Activated naive CD8-positive, alpha-beta T cell treated with anti-CD3 and anti-CD28 coated beads, Interleukin-2, amount 10 ng/mL, durations not matched to agents 7 days and 5 days (primary cell): ENCODE measurements at places on chromosomes 6 and 20. TPM values are rescaled to one million over a fixed set of nuclear protein-coding genes. Genes with fewer than 3 reads are reported as not detected.

DNA sequence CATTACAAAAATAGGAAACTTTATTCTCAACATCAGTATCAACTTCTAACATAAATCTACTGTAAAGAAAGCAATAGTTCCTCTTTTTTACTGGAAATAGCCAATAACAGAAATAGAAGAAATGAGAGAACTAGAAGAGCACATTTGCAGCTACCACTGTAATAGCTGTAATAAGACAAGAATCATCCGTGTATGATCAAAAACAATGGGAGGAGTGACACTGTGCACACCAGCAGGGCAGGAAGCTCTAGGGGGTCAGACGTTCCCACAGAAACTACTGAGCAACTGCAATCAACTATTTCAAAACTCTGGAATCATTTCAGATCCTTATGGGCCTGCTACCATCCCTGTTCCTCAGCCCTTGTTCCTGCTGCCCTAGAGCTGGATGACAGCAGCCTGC, 43.7 kb downstream of the NINL start:
- DNase-seq, result no peak

PSMB8 gene
- total RNA-seq, result 308 TPM

DNA sequence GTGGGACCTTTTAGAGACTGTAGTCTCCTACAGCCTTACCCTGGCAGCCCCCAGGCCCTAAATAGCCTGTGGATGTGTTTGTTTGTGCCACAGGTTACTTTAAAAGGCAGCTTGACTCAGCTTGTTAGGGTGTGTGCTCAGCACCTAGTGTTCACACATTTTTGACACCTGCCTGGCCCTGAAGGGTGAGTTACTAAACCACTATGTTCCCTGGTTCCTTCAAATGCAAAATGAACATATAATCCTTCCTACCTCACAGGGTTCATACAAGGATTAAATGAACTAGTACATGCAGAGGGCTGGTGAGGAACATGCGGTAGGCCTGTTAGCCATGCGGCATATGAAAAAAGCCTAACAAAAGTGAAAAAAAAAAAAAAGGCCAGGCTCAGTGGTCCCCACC, 14.9 kb upstream of the TFAP2C start:
- no peak for DNase-seq

- peak; percentile 52 for DNase-seq
These were observed 978 bp downstream of the HLA-A start for GRCh38 chr6:29943053-29943966.

FUT9 gene
- total RNA-seq, result not detected

KIF25 gene
- not detected for total RNA-seq

NOX3 gene
- not detected for total RNA-seq

- no peak for DNase-seq
These were observed 145.4 kb downstream of the FOXA2 start for GRCh38 chr20:22438926-22439325.

DNA sequence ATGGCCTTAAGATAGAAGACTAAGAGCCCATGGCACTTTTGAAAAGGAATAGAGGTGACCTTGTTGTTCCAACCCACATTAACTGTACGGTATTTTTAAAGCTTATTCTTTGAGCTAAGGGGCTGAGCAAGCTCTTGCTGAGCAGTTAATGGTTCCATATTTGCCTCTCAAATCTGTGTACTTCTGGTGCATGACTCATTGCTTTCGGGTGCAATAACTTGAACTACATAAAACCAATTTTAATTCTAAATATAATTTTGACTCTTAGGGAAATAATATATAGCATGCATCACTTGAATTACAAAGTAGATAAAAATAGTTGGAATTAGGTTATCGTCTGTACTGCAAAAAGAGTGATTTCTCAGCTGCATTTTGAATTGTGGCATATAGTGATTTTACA, 348.1 kb upstream of the CITED2 start:
- DNase-seq, result no peak

LY6G6D gene
- total RNA-seq, result not detected

- no peak for DNase-seq
These were observed 68.5 kb downstream of the TCP11 start for GRCh38 chr6:35072698-35073055.

DNA sequence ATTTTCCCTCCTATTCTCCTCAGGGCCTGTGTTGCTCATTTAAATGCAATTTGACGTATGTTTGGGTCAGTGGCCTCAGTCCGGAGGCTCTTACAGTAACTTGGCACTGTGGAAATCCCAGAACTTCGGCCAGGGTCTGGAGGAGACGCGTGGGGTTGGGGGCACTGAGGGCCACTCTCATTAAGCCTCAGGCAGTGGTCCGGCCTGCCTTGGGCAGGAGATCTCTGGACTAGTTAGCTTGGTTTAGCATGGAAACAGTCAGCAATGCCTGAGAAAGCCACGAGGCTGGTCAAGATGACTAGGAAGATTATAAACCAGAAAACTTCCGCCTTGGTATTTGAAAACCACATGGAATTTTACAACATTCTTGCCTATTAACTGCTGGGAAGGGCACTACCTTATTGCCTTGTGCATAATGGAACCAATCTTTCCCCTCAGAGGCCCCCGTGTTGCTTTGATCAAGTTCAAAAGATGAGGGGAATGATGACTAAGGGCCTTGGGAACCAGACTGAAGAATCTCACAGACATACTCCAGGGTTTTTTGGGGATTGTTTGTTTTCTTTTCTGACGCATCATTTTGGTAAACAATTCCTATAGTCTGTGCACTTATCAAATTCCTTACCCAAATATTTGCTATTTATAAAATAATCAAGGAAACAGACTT, 206.0 kb upstream of the PREP start:
- no peak for DNase-seq

GRCh38 chr6:126204598-126204997, 135.3 kb upstream of the CENPW start:
- no peak for DNase-seq

HRH3 gene
- not detected for total RNA-seq

- no peak for DNase-seq
These were observed 22.2 kb downstream of the AHI1 start for GRCh38 chr6:135475292-135475886.

RAET1E gene
- total RNA-seq, result not detected

GRCh38 chr6:170237999-170238740, 52.7 kb downstream of the DLL1 start:
- no peak for DNase-seq

- no peak for DNase-seq
These were observed 189.4 kb upstream of the RNF217 start for GRCh38 chr6:124772733-124773319.

ADGRF1 gene
- total RNA-seq, result not detected

DNA sequence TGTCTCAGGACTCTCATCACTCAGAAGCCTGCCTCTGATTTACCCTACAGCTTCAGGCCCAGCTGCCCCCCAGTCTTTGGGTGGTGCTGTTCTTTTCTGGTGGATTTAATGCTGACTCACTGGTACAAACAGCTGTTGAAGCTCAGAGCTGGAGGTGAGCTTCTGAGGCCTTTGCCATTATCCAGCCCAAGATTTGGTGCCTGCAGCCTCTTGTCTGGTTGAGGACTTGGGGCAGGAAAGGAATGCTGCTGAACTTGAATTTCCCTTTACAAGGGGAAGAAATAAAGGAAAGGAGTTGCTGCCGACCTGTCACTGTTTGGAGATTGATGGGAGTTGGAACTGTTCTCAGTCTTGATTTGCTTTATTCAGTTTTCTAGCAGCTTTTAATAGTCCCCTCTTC, 19.8 kb downstream of the ABCF1 start:
- no peak for DNase-seq

GRCh38 chr6:16635291-16635809, 125.9 kb downstream of the ATXN1 start:
- DNase-seq, result no peak

F13A1 gene
- 0.34 TPM for total RNA-seq

SLC35F1 gene
- not detected for total RNA-seq

DNA sequence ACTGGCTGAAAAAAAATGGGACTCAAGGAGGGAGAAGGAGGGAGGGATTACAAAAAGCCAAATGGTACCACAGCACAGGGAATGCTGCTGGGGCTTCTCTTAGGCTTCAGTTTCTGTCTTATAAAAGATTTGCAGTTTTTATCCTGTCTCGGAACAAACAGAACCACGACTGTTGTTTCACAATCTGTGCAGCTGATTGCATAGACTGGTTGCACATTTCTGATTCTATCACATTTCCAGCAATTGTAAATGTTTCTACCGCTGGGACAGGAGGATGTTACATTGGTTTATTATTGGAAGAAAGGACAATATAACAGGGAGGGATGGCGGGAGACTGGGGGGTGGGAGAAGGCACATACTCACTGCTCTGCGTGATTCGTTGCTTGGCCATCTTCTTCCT, 73.5 kb upstream of the ARID1B start:
- DNase-seq, result no peak

DNA sequence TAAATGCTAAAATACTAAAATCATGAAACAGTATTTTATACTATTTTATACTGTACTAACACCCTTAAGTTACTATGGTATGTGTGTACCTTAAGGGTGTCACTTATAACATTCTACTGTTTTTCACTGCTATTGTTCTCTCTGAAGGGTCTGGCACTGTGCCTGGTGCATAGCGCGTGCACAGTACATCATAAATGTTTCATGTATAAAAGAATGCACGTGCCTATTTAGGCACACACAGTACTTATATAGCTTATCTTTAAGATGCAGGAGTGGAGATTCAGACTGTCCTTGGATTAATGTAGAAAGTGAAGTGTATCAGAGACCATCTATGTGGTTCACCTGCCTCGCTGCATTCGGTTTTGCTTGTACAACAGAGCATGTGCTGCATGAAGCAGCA, 64.0 kb upstream of the SGK1 start:
- DNase-seq, result no peak

DNA sequence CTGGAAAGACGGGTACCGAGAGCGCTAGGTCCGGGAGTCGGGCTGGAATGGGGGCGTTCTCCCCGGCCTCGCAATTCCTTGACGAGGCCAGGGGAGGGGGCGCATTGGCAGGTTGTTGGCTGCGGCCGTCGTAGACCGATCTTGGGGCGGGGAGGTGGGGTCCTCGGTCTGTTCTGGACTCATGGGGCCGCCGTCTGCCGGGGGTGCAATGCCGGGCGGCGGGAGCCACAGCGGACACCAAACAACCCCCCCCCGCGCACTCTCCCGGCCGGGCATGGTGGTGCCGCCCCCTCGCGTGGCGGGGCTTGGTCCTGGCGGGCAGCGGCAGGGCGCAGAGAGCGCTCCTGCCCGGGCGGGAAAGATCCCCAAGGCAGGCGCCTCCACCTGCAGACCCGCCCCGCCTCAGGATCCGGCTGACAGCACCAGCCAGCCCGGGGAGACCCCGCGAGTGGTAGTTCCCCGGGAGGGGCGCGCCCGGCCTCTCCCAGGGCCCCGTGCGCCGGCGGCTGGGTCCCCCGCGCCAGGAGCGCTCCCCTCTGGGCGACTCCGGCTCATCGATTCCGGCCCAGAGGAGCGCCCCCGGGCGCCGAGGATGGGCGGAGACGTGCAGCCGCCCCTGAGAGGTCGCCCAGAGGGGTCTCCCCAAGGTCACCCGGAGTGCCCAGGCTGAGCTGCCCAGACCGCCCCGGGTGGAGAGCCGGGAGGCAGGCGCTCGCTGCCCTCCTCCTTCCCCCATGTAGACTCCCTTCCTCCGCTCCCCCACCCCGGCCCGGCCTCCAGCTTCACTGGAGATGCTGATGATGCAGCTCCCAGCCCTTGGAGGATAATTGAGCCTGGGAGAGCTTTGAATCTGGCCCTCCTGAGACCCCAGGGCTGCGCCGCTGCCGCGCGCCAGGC, 709 bp downstream of the PPP1R16B start:
- peak; percentile 77 for DNase-seq

DNA sequence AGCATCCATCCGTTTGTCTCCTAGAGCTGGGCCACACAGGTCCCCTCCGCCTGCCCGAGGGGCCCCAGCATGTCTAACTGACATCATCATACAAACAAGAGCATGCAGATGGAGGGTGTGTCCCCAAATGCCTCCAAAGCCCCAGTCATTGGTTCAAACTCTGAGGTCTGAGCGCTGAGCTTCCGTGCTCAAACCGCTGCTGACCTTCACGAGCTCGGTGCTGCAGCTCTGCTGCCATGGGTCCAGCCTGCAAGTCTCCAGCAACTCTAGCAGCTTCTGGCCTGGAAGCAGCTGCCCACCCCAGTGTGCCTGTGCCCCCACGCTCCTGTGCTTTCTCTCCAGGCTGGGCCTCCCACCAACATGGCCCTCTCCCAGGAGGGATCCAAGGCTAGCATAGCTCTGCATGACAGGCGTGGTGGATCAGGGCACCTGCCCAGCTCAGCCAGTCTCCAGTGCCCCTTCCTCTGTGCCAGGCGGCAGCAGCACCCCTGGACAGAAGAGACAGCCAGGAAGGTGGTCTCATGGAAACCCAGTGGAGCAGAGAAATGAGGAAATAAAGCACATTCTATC, 131.6 kb upstream of the PMEPA1 start:
- no peak for DNase-seq

GRCh38 chr20:45991616-45992015, 17.1 kb upstream of the MMP9 start:
- no peak for DNase-seq

BEND3 gene
- total RNA-seq, result 2.4 TPM

- no peak for DNase-seq
These were observed 34.7 kb downstream of the PLAGL1 start for GRCh38 chr6:143973097-143973966.

PIGU gene
- total RNA-seq, result 17.0 TPM

ARHGAP18 gene
- 12.1 TPM for total RNA-seq

- DNase-seq, result no peak
These were observed 23.1 kb downstream of the CRYBG1 start for GRCh38 chr6:106383573-106383972.

GRCh38 chr6:165573671-165574070, 89.4 kb downstream of the PDE10A start:
- DNase-seq, result no peak

- no peak for DNase-seq
These were observed 8.6 kb upstream of the YTHDF1 start for GRCh38 chr20:63224412-63225081.

DNA sequence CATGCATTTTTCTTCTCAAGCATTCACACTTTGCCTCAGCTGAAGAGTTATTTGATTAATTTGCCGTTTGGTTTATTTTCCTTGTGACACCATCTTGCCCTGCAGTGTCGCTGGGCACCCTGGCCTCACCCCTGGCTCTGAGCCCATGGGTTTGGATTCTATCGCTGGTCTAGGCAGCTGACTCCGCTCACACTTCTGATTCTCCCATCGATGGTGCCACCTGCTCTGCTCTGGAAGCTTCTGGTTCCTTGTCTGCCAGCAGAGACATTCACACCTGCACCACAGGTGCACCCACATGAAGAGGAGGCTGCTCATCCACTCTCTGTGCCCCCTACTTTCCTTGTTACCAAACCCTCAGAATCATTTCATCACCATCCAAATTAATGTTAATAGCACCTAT, 291.6 kb upstream of the CDH4 start:
- DNase-seq, result no peak

- DNase-seq, result no peak
These were observed 13.8 kb downstream of the UNC93A start for GRCh38 chr6:167304912-167305311.

SLC17A1 gene
- total RNA-seq, result not detected

VGLL2 gene
- not detected for total RNA-seq

DNA sequence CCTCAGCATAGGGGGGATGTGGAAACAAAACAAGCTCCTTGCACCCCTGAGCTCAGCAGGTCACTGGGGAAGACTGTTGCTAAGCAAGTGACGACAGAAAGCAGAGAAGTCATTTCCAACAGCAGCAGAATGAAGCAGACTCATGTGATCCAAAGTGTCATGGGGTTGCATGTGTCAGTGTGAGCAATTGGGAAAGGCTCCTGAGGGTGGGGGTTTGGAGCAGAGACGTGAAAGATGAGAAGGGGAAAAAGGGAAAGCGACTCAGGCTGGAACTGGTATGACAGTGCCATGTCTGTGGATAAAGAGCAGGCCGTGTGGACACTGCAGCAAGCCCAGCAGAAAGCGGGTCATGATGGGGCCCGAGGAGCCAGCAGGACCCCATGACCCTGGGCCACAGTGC, 363.9 kb downstream of the PREX1 start:
- no peak for DNase-seq

ARMH2 gene
- 1.6 TPM for total RNA-seq

TNNC2 gene
- not detected for total RNA-seq

RAB44 gene
- total RNA-seq, result not detected
